ENCODE measurements at places on chromosomes 1 and 21.
A peak's percentile ranks its signal among the peaks of the same experiment; 100 is the strongest.

DNA sequence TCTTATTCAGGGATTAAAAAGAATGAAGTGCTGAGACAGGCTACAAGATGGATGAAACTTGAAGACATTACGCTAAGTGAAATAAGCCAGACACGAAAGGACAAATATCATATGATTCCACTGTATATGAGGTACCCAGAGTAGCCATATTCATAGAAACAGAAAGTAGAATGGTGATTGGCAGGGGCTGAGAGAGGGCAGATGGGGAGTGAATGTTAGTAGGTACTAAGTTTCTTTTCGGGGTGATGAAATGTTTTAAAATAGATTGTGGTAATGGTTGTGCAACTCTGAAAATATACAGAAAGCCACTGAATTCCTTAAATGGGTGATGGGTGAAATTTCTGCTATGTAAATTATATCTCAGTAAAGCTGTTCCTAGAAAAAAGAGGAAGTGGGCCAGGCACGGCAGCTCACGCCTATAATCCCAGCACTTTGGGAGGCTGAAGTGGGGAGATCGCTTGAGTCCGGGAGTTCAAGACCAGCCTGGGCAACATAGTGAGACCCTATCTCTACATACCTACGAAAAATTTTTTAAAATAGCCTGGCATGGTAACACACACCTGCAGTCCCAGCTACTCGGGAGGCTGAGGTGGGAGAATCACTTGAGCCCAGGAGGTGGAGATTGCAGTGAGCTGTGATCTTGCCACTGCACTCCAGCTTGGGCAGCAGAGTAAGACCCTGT, 15.9 kb downstream of the SLC27A3 start:
- peak; percentile 73 for DNase-seq

DNA sequence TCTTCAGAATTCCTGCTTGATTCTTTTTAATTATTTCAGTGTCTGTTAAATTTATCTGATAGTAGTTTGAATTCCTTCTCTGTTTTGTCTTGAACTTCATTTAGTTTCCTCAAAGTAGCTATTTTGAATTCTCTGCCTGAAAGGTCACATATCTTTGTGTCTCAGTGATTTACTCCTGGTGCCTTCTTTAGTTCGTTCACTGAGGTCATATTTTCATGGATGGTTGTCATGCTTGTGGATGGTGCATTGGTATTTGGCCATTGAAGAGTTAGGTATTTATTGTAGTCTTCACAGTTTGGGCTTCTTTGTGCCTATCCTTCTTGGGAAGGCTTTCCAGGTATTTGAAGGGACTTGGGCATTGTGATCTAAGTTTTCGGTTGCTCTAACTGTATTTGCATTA, 267.9 kb downstream of the HHAT start:
- no peak for DNase-seq

GRCh38 chr1:218401998-218402785, 57.1 kb downstream of the TGFB2 start:
- DNase-seq, result no peak

DNA sequence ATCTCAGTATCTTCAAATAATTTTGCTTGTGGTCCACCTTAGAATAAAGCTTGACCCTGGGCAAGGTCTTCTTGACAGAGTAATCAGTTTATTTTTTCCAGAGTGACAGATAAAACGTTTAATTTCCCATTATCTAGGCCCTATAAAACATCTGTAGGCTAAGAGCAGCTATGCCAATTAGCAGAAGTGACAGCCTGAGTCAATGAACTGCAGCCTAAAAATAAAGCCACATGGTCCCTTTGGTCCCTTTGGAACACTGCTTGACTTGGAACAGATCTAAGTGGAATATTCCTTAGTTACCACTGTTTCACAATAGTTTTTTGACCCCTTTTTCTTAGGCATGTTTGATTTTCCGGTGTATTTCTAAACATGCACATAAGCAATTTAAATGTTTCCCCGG, 6.3 kb upstream of the RGS13 start:
- DNase-seq, result no peak

- DNase-seq, result no peak
Observed at GRCh38 chr1:186413319-186413718, 37.7 kb downstream of the ODR4 start.

GRCh38 chr1:94970783-94971182, 43.9 kb upstream of the CNN3 start:
- no peak for DNase-seq

GRCh38 chr1:234148350-234148749, 224.9 kb upstream of the COA6 start:
- no peak for DNase-seq

DNA sequence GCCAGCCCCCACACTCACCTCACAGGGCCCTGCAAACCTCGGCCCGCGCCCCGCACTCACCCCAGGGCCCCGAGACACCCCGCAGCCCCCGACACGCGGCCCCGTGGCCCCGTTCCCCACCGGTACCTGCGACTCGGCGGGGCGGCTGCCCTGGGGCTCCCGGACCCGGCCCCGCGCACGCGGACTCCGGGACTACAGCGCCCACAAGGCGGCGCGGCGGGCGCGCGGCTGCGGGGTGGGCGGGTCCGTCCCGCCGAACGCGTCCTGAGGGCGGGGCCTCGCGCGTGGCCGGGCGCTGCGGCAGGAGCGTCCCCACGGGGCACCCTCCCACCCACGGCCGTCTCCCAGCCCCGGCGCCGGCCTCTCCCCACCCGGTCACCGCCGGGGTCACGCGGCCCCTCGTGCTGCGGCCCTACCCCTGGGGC, at the start of gene SLC19A1:
Gene SLC19A1, minus strand, starts transcription at position 199 of the 425 bp plus-strand sequence. CDS start 4,481 bp downstream, outside the sequence.
- DNase-seq, result peak; percentile 72

- DNase-seq, result no peak
Observed at GRCh38 chr1:172003766-172004530, 162.7 kb downstream of the DNM3 start.

- DNase-seq, result no peak
Observed at GRCh38 chr21:28699596-28700259, 292.9 kb downstream of the LTN1 start.

DNA sequence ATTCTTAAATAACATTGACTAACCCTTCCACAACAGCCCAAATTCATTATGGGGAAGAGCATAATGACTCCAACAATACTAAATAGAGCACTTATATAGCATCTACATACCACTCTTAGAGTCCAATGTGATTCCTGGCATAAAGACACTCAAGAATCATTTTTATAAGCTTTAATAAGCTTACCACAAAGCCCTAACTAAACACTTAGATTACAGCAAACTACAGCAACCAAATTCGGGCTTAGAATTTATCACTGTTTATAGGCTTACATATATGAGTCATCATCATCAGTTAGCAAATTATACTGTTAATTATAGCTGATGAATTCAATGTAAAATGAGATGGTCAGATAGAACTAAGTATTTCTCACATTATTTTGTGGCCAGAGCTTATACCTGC, 7.3 kb downstream of the SCYL3 start:
- no peak for DNase-seq

- DNase-seq, result no peak
Observed at GRCh38 chr1:88647249-88647645, 36.8 kb upstream of the PKN2 start.

- no peak for DNase-seq
Observed at GRCh38 chr1:6241887-6242740, 1.9 kb upstream of the HES3 start.

DNA sequence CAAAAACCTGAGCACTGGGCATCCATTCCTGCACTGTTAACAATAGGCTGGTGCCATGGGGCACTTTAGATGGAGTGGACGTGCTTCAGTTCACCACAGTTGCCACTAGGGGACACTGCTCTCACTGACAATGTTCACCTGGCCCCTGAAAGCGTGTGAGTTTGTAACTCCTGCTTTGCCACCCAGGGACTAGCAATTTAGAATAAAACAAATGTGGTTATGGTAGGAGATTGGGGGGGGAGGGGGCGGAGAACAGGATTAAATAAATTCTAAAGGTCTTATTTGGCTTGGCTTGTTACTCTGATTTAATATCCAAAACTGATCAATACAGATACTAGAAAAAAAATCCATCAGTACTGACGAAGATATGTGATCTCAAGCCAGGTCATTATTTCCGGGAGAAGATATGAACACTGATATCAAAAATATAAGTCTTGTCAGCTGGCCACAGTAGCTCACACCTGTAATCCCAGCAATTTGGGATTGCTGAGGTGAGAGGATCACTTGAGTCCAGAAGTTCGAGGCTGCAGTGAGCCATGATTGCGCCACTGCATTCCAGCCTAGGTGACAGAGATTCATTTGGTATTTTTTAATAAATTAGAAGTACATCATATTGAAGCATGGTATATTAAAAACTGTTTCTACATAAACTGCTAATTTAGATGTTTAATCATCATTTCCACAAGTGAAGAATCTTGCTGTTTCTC, 23.2 kb downstream of the INTS7 start:
- peak; percentile 64 for DNase-seq

GRCh38 chr1:2314803-2315673, 76.3 kb downstream of the MORN1 start:
- DNase-seq, result peak; percentile 78

DNA sequence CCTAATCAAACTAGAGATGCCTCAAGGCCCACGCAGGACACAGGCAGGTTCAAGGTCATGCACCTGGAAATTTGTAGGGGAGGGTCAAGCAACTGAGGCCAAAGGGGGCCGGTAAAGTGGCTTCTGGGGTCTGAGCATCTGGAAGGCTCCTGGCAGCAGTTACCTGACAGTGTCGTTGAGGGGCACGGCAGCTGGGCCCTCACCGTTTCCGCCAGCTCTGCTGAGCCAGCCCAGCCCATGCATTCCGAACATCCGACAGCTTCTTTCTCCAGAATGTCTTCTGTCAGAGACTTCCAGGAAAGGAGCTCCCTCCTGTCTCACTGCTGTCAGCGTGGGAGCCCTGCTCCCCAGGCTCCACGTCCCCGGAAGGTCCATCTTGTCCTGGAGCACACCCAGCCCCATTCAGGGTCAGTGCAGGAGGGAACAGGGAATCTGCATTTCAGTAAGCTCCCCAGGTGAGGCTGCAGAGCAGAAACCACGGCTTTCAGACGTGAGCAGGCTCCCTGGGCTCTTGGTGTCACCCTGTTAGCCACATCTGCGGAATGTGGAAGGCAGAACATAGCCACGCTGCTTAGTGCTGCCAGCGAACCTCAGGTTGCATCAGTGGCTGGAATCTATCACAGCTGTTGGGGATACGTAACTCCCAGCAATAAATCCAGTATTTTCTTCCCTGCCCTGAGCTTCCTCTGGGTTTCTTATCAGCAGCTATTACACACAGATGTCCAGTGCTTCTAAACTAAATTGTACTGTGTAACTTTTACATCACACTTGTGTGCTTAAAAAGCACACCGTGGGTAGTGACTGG, 36.3 kb upstream of the FAM3B start:
- no peak for DNase-seq

DNA sequence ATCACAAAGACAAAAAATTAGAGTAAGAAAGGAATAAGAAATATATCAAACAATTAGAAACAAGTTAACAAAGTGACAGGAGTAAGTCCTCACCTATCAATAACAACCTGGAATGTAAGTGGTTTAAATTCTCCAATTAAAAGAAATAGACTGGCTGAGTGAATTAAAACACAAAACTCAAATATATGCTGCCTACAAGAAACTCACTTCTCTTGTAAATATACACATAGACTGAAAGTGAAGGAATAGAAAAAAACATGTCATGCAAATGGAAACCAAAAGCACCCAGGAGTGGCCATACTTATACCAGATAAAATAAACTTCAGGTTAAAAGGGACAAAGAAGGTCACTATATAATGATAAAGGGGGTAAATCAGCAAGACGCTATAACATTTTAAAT, 43.2 kb upstream of the NUF2 start:
- no peak for DNase-seq

- DNase-seq, result no peak
Observed at GRCh38 chr1:152436593-152437496, 22.8 kb upstream of the CRNN start.

- no peak for DNase-seq
Observed at GRCh38 chr1:41983451-41983850, 64.7 kb upstream of the HIVEP3 start.

- DNase-seq, result no peak
Observed at GRCh38 chr1:4175566-4176405, 275.7 kb upstream of the C1orf174 start.

DNA sequence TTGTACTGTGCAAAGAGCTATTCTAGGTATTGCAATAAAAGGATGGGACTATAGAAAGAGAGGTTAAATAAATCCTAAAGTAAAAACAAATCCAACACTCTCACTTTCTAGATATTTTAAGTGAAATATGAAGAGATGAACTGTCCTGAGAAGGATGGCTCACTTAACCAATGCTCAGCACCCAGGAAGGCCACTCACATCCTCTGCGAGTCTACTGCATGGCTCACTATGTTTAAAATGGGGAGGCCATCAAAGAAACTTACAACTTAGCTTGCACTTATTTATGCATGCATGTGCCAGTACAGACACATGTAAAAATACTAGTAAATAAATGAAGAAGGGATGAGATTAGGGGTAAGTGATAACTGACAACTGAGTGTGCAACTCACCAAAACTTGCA, 37.5 kb downstream of the PLPPR5 start:
- no peak for DNase-seq

DNA sequence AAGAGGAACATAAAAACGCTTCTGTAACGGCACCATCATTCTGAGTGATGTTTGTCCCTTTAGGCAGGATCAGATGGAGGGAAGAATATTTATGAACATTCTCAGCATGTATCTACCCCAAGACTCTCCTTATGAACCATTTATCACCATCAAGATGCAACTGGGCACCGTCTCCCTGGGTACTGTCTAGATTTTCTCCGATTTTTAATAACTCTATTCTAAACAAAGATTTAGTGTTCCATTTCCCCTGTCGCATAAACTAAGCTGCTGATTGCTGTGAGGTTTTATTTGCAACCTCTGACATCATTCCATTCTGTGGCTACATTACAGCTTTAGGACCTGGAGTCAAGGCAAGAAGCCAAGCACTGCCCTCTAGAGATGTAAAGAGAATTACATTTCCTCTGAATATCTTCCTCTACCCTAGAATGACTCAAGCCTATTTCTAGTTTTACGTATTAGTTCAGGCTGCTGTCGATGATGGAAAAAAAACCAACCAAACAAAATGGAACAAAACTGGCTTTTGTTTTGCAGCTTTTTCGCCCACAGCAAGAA, 130.1 kb upstream of the MAP1LC3C start:
- no peak for DNase-seq

GRCh38 chr1:88013485-88013884, 670.6 kb upstream of the PKN2 start:
- DNase-seq, result no peak

DNA sequence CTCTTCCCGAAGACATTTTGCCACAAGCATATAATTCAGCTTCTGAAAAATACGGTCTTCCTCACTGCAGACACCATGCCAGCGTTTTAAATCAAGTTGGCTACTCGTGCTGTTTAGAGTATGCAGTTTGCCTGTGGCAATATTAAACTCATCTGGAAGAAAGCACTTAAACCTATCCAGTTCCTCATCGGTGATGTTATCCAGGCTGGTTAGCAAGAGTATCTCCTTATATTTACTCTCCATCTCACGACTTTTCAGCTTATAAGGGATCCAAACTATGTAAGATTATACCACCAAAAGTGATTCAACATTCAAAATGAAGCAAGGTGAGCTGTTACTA, 9.7 kb upstream of the IFI16 start:
- no peak for DNase-seq

- peak; percentile 12 for DNase-seq
Observed at GRCh38 chr21:46116776-46117585, 19.1 kb downstream of the COL6A2 start.
